ENCODE measurements at places on chromosomes 5 and 9. TPM values are rescaled to one million over a fixed set of nuclear protein-coding genes. Genes with fewer than 3 reads are reported as not detected.

DNA sequence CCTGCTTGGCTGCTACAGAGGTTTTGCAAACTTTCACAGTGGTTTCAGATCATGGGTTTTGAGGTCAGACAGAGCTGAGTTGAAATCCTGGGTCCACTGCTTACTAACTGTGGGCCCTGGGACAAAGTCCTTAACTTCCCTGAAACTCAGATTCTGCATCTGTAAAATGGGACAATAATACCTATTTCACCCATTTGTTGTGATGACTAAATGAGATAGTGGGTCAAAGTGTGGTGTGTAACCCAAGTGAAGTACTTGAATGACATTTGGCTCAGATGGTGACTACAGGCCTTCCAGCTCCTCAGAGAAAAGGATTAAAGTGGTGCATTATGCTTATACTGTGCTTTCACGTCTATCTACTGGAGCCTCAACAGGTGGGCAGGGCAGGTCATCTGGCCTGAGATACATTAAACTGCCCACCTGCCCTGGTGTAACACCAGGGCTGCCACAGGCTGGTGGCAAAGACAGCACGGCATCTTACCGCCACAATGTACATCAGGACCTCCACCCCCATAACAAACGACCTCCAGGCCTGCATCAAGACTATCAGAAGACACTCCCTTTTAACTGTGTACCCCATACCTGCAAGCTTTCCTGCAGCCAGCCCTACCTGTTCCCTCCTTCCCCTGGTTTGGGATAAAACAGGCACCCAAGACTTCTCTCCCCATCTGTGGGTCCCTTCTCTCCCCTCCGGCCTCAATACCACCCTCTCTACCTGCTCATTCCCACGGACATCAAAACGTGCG, 846 bp upstream of the TRAF1 start:
- DNase-seq: no peak

Gene C5orf24
- total RNA-seq: 51.6 TPM

DNA sequence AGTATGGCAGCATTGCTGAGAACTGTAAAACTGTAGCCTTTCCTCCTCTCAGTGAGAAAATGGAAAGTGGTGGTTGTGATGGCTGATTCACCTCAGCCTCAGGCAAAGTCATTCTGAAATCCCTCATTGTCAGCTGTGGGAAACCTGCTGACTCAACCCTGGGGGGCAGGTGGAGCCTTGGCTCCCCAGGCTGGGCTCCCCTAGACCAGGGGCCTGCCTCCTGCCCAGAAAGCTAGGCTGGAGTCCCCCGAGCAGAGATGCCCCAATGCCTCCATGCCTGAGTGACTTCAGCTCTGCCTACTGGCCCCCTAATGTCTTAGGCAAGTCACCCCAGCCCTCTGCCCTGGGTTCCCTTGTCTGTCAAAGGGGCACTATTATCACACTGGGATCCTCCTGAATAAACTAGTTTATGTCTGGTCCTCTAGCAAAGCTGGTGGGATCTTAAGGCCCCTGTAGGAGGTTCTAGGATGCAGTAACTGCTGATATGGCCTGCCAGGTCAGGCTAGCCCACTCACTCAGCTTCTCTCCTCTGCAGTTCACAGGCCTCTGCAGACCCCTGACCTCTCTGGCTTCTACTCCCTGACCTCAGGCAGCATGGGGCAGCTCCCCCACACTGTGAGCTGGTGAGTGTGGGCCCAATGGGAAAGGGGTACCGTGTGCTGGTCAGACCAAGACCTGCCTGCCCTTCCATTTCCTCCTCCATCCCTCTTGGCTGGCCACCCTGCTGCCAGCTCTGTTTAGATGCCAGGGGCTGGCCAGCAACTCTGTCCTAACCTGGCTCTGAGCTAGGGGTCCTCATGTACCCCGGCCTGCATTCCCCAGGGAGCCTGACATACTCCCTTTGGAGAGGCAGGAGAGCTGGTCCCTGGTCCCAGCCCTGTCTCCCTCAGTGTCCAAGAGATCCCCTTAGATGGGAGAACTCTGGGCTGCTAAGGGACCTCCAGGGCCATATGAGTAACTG, 24.2 kb downstream of the TCF7 start:
- peak; percentile 20 for DNase-seq

GRCh38 chr5:164498438-164498837, 993.0 kb downstream of the MAT2B start:
- DNase-seq: no peak

GRCh38 chr5:159749146-159749545, 167.1 kb upstream of the ADRA1B start:
- no peak for DNase-seq

Gene GFI1B
- total RNA-seq: not detected

GRCh38 chr5:37249815-37250164, 614 bp upstream of the CPLANE1 start:
- no peak for DNase-seq

GRCh38 chr5:35672995-35673394, 55.3 kb downstream of the SPEF2 start:
- DNase-seq: no peak

Gene IL31RA
- total RNA-seq: not detected

- no peak for DNase-seq
Measured at GRCh38 chr9:81971727-81972126, 16.8 kb upstream of the SPATA31D1 start.

- DNase-seq: no peak
Measured at GRCh38 chr9:99351647-99352046, 129.6 kb downstream of the SEC61B start.
